ENCODE measurements at places on chromosomes 2 and 18. TPM values are rescaled to one million over a fixed set of nuclear protein-coding genes. Genes with fewer than 3 reads are reported as not detected.

SPR gene
- total RNA-seq = 33.8 TPM

SERPINB7 gene
- not detected for total RNA-seq

SPATS2L gene
- total RNA-seq = 99.3 TPM

CTIF gene
- total RNA-seq = 11.3 TPM

PLGLB1 gene
- 4.9 TPM for total RNA-seq

Data from uterus (tissue), 4 donors.